GM12892 (cell line): ENCODE measurements at places on chromosomes 6 and 20.

- no peak for DNase-seq
These were observed 195.4 kb downstream of the TBX18 start for GRCh38 chr6:84568971-84569370.

- DNase-seq, result no peak
These were observed 102.1 kb upstream of the STMND1 start for GRCh38 chr6:16999491-17000436.

DNA sequence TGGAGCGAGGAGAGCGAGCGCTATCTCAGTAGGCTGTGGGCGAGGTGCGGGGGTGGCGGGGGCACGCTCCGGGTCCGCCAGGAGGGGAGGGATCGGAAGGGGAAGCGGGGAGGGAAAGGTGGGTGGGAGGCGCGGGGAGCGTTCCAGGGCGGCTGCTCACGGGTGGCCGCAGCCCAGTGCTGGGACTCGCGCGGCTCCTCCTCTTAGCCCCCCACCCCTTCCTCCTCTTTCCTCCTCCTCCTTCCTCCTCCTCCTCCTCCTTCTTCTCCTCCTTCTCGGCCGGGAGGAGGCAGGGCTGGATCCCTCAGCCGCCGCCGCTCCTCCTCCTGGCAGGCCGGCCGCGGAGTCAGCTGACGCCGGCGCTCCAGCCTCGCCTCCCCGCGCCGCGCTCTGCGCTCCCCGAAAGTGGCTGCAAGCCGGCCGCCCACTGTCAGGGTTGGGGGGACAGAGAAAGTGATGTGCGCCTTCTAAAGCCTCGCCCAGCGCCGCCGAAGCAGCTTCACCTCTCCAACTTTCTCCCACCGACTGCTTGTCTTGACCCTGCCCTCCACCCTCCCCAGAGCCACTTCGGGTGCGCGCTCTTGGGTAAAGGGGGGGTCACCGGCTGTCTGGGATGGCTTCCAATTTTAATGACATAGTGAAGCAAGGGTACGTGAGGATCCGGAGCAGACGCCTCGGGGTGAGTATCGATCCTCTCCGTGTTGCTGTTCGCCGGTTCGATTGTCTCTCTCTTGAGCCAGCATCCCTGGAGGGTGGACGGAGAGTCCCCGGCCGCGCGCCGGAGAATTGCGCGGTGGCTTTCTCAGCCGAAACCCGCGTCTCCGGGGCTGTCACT is at the start of gene DOK5:
DOK5 (plus strand) TSS at position 260 of the 835 bp plus-strand sequence; CDS start at position 614, 354 bp downstream.
- DNase-seq, result no peak

DNA sequence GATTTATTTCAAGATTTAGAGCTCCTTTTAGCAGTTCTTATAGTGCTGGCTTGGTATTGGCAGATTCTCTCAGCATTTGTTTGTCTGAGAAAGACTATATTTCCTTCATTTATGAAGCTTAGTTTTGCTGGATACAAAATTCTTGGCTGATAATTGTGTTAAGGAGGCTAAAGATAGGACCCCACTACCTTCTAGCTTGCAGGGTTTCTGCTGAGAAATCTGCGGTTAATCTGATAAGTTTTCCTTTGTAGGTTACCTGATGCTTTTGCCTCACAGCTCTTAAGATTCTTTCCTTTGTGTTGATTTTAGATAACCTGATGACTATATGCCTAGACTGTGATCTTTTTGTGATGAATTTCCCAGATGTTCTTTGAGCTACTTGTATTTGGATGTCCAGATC is 114.3 kb downstream of the AIG1 start:
- no peak for DNase-seq

- DNase-seq, result no peak
These were observed 69.0 kb upstream of the UST start for GRCh38 chr6:148677594-148678476.

GRCh38 chr20:4937407-4938319 is 63.6 kb downstream of the SLC23A2 start:
- no peak for DNase-seq

- DNase-seq, result no peak
These were observed 68.3 kb downstream of the NPEPL1 start for GRCh38 chr20:58760856-58761255.

GRCh38 chr6:26555505-26556262 is 17.5 kb downstream of the HMGN4 start:
- no peak for DNase-seq

DNA sequence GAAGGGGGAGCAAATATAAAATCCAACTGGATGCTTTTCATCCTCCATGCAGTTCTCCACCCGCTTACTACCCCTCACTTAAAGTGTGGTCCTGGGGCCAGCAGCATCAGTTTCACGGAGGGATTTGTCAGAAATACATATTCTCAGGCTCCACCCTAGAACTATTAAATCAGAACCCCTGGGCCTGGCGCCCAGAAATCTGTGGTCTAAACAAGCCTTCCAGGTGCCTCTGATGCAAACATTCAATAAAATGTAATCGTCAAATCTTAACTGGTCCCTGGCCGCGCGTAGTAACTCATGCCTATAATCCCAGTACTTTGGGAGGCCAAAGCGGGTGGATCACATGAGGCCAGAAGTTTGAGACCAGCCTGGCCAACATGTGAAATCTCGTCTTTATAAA is 47.7 kb downstream of the ATXN1 start:
- no peak for DNase-seq
